ENCODE measurements at places on chromosomes 6 and 20. TPM values are rescaled to one million over a fixed set of nuclear protein-coding genes. Genes with fewer than 3 reads are reported as not detected.

The HLA-DRA gene
- total RNA-seq, result 30.9 TPM

DNA sequence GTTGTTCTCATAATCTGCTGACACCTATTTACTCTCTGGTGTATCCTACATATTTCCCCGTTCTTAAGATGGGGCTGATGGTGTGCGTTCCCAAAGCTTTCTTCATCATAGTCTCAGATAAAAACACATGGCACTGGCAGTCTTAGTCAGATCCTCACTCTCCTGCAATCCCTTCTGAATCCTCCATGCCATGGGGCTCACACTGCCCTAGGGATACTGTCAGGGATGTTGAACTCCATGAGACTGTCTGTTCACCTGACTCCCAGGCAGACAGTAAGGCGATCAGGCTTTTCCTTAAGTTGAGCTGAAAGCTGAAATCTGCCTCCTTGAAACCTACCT, 76.0 kb downstream of the SLX4IP start:
- H3K27ac ChIP-seq, result peak overlapping the region; percentile 25
- no peak for DNase-seq
- peak overlapping the region; percentile 30 for H3K4me3 ChIP-seq

GRCh38 chr20:58585753-58586540, 65.1 kb upstream of the STX16 start:
- H3K4me3 ChIP-seq, result no peak overlapping the region
- H3K36me3 ChIP-seq, result no peaks in the 10 kb centered on the region
- H3K27me3 ChIP-seq, result peaks cover 2% of the 10 kb centered on the region
- DNase-seq, result no peak

GRCh38 chr20:44135417-44136204, 51.4 kb downstream of the JPH2 start:
- no peak overlapping the region for H3K27ac ChIP-seq
- peaks cover 11% of the 10 kb centered on the region for H3K27me3 ChIP-seq
- H3K4me3 ChIP-seq, result no peak overlapping the region
- DNase-seq, result no peak
- no peaks in the 10 kb centered on the region for H3K36me3 ChIP-seq
- H3K4me1 ChIP-seq, result no peaks in the 10 kb centered on the region

The IL17F gene
- not detected for total RNA-seq

- H3K4me1 ChIP-seq, result peaks cover 43% of the 10 kb centered on the region
- H3K4me3 ChIP-seq, result peak overlapping the region; percentile 94
- no peaks in the 10 kb centered on the region for H3K27me3 ChIP-seq
- peak overlapping the region; percentile 90 for H3K27ac ChIP-seq
These were observed 923 bp downstream of the GMDS start for GRCh38 chr6:2244261-2245102.

- H3K4me1 ChIP-seq, result peaks cover 2% of the 10 kb centered on the region
- no peak overlapping the region for H3K27ac ChIP-seq
- no peak for DNase-seq
- H3K27me3 ChIP-seq, result peaks cover 21% of the 10 kb centered on the region
- H3K36me3 ChIP-seq, result no peaks in the 10 kb centered on the region
These were observed 12.1 kb upstream of the MLN start for GRCh38 chr6:33815854-33816253.

The SOBP gene
- 1.0 TPM for total RNA-seq

DNA sequence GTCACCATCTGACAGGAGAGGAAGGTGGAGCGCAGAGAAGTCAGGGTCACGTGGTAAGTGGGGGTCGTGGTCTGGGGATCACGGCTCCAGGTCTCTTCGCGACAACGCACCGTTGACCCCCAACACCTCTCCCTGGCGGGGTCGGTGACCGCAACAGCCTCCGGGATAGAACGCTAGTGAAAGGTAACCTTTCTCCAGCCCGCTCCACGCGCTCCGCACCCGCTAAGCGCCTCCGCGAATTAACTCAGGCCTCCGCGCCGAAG, 600 bp upstream of the SYNJ2 start:
- peaks cover 3% of the 10 kb centered on the region for H3K36me3 ChIP-seq
- no peak for DNase-seq
- peaks cover 13% of the 10 kb centered on the region for H3K27me3 ChIP-seq

DNA sequence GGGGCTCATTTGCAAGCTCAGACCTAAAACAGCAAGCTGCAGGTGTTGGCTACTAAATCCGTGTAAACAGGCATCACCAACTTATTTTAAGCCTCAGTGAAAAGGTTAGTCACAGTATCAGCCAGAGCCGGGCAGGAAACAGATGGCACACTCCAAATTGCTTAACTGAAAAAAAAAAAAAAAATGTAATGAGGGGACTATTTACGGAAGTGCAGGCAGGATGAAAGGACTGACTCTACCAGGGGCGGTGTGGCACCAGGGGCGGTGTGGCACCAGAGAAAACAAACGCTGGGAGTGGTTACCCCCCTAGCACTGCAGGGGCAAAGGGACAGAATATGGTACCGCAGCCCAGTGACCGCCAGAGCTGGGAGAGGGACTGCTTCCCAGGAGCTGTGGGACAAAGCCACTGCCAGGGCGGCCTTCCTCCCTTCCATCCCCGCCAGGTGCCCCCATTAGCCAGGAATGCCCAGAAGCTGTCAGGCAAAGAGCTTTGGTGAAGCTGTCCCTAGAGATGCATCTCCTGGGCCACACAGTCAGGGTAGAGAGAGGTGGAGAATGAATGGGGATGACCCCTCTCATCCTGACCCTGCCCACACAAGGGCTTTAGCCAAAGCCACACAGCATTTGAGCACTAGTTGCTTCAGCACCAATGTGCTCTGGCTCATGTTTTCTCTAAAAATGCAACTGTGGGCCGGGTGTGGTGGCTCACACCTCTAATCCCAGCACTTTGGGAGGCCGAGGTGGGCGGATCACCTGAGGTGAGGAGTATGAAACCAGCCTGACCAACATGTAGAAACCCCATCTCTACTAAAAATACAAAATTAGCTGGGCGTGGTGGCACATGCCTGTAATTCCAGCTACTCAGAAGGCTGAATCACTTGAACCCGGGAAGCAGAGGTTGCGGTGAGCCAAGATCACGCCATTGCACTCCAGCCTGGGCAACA, 39.6 kb upstream of the GFOD1 start:
- DNase-seq, result peak; percentile 46
- peaks cover 17% of the 10 kb centered on the region for H3K4me1 ChIP-seq
- H3K27ac ChIP-seq, result peak overlapping the region; percentile 68
- no peaks in the 10 kb centered on the region for H3K36me3 ChIP-seq
- no peaks in the 10 kb centered on the region for H3K27me3 ChIP-seq

DNA sequence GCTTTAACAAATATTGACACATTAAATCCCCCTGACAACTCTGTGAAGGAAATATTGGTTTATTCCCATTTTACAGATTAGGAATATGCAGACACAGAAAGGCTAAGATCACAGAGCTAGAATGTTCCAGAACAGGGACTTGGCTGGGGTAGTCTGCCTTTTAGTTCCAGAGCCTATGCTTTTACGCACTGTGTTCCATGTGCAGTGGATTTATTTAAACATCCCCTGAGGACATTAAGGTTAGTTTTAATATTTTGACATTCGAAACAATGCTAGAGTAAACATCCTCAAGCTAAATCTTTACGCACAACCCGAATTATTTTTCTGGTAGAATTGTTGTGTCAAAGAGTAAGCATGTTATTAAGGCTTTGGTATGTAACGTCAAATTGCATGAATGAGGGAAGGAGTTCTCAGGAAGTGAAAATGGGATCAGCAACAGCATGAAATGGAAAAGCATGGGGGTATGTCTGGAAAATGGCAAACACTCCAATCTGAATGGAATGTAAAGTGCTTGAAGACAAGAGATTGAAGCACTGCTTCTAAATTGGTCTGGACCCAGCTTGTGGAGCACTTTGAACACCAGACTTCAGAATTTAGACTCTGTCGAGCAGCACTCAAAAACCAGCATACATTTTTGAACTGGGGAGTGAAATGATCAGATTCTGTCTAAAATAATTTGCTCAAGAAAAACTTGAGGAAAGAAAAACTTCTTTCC, 429.9 kb downstream of the CD83 start:
- H3K4me1 ChIP-seq, result peaks cover 8% of the 10 kb centered on the region
- DNase-seq, result no peak
- peaks cover 3% of the 10 kb centered on the region for H3K27me3 ChIP-seq
- H3K36me3 ChIP-seq, result no peaks in the 10 kb centered on the region

GRCh38 chr6:37205997-37206340, 36.0 kb downstream of the PIM1 start:
- peak overlapping the region; percentile 32 for H3K4me3 ChIP-seq
- H3K4me1 ChIP-seq, result peaks cover 89% of the 10 kb centered on the region
- peaks cover 2% of the 10 kb centered on the region for H3K36me3 ChIP-seq
- H3K27ac ChIP-seq, result peak overlapping the region; percentile 80
- no peak for DNase-seq
- no peaks in the 10 kb centered on the region for H3K27me3 ChIP-seq

The MAP3K5 gene
- 15.0 TPM for total RNA-seq

DNA sequence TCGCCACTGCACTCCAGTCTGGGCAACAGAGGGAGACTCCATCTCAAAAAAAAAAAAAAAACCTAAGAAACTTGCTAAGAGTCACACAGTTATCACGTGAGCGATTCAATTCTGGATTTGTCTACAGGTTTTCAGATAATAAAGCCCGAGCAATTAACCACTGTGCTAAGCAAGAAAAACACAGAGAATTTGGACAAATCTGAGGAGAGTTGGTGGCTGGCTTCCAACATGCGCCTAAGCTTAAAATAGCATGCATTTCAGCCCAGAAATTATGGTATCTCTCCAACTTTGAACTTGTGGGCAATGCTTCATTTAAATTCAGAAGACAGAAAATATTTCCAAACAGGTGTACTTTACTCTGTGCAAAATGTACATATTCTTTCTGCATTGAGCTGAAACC, 232.9 kb downstream of the TSHZ2 start:
- peaks cover 13% of the 10 kb centered on the region for H3K4me1 ChIP-seq
- H3K4me3 ChIP-seq, result no peak overlapping the region
- no peak for DNase-seq
- H3K27ac ChIP-seq, result no peak overlapping the region
- no peaks in the 10 kb centered on the region for H3K36me3 ChIP-seq
- H3K27me3 ChIP-seq, result no peaks in the 10 kb centered on the region

GRCh38 chr6:126140015-126140414, 153.7 kb downstream of the TRMT11 start:
- no peaks in the 10 kb centered on the region for H3K4me1 ChIP-seq
- H3K27ac ChIP-seq, result no peak overlapping the region
- DNase-seq, result no peak
- no peak overlapping the region for H3K4me3 ChIP-seq
- no peaks in the 10 kb centered on the region for H3K27me3 ChIP-seq

DNA sequence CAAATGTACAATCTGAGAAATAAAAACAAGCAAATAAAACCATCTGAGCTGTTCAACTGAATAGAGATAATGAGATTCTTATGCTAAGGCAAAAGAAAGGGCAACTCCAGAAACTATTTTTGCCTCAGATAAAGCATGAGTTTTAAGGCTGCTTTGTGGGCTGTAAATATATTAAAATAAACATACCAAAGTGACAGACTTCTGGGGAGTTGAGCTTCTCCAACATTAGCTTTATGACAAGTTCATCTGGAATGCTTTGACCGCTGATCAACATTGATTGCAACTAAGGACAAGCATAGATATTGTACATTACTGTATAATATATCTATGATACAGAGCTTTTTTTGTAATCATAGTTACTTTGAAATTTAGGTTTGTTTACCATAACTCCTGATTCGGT, 19.3 kb downstream of the AK9 start:
- no peaks in the 10 kb centered on the region for H3K27me3 ChIP-seq
- H3K4me1 ChIP-seq, result no peaks in the 10 kb centered on the region
- H3K4me3 ChIP-seq, result no peak overlapping the region
- H3K36me3 ChIP-seq, result no peaks in the 10 kb centered on the region
- no peak for DNase-seq
- H3K27ac ChIP-seq, result no peak overlapping the region

DNA sequence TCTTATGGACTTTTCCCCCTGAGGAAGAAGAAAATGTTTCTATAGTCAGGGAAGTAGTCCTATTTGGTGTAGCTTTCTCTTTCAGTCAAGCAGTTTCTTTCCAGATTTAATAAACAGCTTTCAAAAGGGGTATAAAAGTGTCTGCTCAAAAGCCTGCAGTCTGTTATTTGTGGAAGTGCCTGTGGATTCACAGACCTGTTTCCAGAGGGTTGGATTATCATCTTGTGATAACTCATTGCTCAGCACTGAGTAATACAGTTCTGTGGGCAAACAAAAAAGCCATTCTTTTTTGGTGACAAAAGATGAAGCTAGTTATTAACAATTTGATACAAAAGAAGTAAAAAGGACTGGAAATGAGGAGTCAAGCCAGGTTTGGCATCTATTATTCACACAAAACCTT, 358.2 kb upstream of the ID4 start:
- H3K4me1 ChIP-seq, result no peaks in the 10 kb centered on the region
- DNase-seq, result no peak
- no peak overlapping the region for H3K27ac ChIP-seq

GRCh38 chr6:159829526-159829925, 29.4 kb downstream of the PNLDC1 start:
- peaks cover 17% of the 10 kb centered on the region for H3K4me1 ChIP-seq
- no peak overlapping the region for H3K27ac ChIP-seq
- H3K36me3 ChIP-seq, result no peaks in the 10 kb centered on the region
- no peak for DNase-seq
- no peak overlapping the region for H3K4me3 ChIP-seq

The ASIP gene
- not detected for total RNA-seq

The TCF21 gene
- total RNA-seq, result not detected

The LIME1 gene
- total RNA-seq, result 165 TPM

- no peaks in the 10 kb centered on the region for H3K4me1 ChIP-seq
- no peak overlapping the region for H3K27ac ChIP-seq
- no peak overlapping the region for H3K4me3 ChIP-seq
- H3K36me3 ChIP-seq, result peaks cover 75% of the 10 kb centered on the region
- H3K27me3 ChIP-seq, result no peaks in the 10 kb centered on the region
These were observed 30.5 kb downstream of the QRSL1 start for GRCh38 chr6:106659859-106660258.

The PXDC1 gene
- not detected for total RNA-seq

DNA sequence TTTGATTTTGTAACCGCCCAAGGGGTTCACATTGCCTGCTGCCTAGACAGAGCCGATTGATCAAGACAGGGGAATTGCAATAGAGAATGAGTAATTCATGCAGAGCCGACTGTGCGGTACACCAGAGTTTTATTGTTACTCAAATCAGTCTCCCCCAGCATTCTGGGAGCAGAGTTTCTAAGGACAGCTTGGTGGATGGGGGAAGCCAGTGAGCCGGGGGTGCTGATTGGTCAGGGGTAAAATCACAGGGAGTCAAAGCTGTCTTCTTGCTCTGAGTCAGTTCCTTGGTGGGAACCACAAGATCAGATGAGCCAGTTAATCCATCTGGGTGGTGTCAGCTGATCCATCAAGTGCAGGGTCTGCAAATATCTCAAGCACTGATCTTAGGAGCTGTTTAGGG, 60.0 kb upstream of the EZR start:
- peaks cover 6% of the 10 kb centered on the region for H3K4me1 ChIP-seq
- no peak overlapping the region for H3K4me3 ChIP-seq
- H3K27ac ChIP-seq, result no peak overlapping the region
- peak; percentile 40 for DNase-seq
- peaks cover 2% of the 10 kb centered on the region for H3K27me3 ChIP-seq

The TRIM10 gene
- not detected for total RNA-seq

GRCh38 chr20:60102665-60103210, 144.5 kb downstream of the CDH26 start:
- H3K27ac ChIP-seq, result no peak overlapping the region
- H3K27me3 ChIP-seq, result peaks cover 10% of the 10 kb centered on the region
- no peak for DNase-seq
- no peak overlapping the region for H3K4me3 ChIP-seq
- peaks cover 36% of the 10 kb centered on the region for H3K4me1 ChIP-seq
- H3K36me3 ChIP-seq, result no peaks in the 10 kb centered on the region
